ENCODE measurements at places on chromosomes 11 and 22.
A peak's percentile ranks its signal among the peaks of the same experiment; 100 is the strongest.

- DNase-seq: no peak
Observed at GRCh38 chr11:83054001-83054400, 17.7 kb downstream of the RAB30 start.

GRCh38 chr22:33070600-33070999 is 12.4 kb upstream of the SYN3 start:
- DNase-seq: no peak

DNA sequence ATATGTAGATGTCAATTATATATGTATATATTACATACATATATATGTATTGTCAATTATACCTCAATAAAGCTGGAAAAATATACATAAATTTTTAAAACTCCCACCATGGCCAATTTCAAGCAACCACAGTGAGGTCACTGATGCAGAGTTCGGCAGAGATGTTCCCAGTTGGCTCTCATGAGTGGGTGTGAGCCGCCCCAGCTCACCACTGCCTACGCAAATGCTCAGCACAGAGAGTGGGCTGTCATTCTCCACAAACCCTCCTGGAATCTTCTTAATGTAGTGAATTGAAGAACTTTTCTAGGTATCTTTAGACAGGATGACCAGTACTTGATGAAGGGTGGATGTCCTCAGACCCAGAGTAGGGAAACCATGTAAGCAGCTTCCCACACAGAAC is 96.6 kb upstream of the TMEM45B start:
- no peak for DNase-seq

DNA sequence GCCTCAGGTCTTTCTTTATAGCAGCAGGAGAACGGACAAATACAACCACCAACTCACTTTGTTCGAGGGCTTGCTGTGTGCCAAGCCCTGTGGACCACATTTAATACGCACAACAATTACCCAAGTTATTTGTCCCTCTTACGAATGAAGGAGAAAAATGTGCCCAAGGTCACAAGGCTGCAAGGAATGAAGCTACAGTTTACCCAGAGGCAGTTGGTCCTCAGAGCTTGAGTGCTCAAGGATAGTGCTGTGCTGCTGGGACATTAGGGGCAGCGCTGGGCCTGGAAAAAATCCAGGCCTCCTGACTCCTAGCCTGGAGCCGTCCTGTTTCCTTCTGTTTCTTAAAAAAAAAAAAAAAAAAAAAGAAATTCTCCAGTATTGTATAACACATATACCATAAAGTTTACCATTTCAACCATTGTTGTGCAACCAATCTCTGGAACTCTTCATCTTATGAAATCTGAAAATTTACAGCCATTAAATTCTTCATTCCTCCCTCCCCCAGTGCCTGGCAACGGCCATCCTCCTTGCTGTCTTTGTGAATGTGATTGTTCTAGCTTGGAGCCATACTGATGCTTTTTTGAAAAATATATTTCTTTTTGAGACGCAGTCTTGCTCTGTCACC is 1.0 kb upstream of the C11orf86 start:
- DNase-seq: no peak

- no peak for DNase-seq
Observed at GRCh38 chr22:22838148-22838786, 49.3 kb upstream of the IGLL5 start.

- DNase-seq: peak; percentile 13
Observed at GRCh38 chr11:129023968-129024676, 81.5 kb upstream of the TP53AIP1 start.

- peak; percentile 74 for DNase-seq
Observed at GRCh38 chr11:12675951-12676711, 1.9 kb downstream of the TEAD1 start.

- no peak for DNase-seq
Observed at GRCh38 chr11:76778874-76779273, 4.3 kb upstream of the TSKU start.

DNA sequence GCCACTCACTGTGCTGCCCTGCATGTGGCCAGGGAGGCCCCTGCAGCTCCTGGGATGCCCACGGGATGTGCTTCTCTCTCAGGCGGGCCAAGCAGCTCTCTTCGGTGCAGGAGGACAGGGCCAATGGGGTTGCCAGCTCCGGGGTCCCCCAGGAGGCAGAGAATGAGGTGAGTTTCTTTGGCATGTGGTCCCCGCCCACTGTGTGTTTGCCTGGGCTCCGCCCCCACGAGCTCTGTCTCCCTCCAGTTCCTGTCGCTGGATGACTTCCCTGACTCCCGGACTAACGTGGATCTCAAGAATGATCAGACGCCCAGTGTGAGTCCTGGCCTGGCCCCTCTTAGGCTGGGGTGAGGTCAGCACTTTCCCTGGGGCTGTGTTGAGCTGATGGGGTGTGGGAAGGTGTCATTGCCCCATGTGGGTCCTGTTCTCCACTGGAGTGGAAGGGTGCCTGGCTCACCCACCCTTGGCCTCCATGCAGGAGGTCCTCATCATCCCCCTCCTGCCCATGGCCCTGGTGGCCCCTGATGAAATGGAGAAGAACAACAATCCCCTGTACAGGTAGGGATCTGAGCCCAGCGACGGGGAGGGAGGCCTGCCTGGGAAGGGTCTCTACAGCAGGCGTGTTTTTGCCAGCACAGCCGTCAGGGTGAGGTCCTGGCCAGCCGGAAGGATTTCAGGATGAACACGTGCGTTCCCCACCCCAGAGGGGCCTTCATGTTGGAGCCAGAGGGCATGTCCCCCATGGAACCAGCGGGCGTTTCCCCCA is 7.7 kb downstream of the SCO2 start:
- no peak for DNase-seq

DNA sequence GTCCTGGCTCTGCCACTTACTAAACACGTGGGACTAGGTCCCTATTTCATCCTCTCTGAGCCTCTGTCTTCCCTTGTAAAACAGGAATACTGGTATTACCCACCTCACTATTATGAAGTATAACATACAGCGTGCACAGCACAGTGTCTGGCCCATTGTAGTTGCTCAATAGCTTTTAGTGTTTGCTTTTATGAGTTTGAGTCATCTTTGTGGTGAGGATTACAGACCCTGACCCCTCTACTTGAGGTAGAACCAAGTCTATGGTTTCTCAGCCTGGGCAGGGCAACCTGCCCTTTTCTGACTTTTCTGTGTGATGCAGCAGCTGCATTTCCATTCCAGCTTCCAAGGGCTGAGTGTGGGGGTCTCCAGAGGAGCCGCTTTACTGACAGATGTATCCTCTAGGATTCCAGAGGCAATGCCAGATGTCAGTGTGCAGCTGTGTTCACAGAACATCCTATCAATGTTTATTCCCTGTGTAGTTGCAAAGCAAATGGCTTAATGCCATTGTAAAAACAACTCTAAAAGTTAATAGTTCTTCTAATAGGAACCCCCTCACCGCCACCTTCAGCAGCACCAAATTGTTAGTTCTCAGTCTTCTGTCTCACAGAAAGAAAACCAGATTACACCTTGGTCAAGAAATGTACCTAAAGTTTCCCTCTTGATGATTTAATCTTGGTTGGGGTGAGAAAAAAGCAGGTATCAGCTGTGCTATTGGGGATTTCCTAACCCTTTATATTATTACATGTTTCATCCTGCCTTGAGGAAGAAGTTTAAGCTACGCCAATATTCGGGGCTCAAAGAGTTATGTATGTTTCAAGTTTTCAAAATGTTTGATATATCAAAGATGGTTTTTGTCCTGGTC is 16.8 kb downstream of the PRR5L start:
- no peak for DNase-seq

GRCh38 chr11:63951779-63952536 is 13.2 kb downstream of the NAA40 start:
- DNase-seq: no peak

DNA sequence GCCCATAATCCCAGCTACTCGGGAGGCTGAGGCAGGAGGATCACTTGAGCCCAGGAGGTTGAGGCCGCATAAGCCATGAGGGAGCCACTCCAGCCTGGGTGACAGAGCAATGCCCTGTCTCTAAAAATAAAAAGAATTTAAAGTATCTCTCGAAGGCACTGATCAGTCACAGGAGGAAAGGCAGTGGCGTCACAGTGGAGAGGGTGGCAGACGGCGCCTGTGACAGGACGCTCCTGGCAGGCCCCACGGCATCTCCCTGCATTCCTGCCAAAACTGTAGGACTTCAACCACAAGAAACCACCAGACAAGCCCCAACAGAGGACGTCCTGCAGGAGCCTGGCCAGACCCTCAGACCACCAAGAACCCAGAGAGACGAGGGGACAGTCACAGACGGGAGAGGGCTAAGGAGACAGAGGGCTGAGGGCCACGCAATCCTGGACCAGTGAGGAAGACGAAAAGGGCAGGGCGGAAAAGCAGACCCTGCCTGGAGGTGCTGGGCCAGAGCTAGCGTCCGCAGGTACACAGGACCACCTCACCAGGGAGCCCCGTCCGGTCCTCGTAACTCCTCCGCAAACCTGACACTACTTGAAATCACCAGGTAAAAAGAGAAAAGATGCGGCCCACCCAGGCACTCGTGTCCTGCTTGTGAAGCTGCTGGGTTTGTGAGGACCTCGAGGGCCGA is 5.9 kb downstream of the RNH1 start:
- no peak for DNase-seq

DNA sequence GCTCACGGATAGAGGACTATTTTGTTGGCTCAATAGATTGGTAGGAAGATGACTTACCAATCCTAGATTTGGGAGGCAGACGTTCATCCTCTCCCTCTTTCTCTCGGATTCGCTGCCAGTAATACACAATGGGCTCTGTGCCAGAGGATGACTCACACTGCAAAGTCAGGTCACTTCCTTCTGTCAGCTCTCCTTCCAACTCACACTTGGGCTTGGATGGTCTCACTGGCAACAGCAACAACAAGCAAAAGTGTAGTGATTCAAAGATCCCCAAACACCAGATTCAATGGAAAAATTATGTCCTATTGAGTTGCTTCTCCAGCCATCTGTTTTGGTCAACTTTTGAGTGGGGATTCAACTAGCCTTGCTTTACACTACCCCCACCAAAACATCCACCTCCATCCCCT is 21.7 kb upstream of the HSPA8 start:
- DNase-seq: no peak

DNA sequence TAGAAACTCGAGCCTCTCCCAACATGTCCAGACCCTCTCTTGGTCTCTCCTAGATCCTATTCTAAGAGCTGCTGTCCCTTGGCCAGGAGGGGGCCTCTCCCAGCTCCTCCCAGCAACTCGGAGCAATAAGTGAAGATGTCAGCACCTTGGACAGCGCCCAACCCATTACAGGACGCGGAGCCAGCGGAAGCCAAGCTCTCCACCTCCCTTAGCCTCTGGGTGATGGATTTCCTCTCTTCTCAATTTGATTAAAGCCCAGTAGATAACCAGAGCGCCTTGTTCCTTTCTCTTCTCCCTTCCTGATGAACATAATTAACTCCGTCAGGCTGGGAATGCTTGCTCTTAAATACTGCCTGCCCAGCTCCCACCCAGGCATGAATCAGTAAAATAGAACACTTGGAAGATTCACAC is 26.2 kb upstream of the TPBGL start:
- peak; percentile 65 for DNase-seq

- no peak for DNase-seq
Observed at GRCh38 chr11:35145271-35145670, 6.3 kb downstream of the CD44 start.

GRCh38 chr11:70020336-70021214 is 57.5 kb upstream of the ANO1 start:
- no peak for DNase-seq

DNA sequence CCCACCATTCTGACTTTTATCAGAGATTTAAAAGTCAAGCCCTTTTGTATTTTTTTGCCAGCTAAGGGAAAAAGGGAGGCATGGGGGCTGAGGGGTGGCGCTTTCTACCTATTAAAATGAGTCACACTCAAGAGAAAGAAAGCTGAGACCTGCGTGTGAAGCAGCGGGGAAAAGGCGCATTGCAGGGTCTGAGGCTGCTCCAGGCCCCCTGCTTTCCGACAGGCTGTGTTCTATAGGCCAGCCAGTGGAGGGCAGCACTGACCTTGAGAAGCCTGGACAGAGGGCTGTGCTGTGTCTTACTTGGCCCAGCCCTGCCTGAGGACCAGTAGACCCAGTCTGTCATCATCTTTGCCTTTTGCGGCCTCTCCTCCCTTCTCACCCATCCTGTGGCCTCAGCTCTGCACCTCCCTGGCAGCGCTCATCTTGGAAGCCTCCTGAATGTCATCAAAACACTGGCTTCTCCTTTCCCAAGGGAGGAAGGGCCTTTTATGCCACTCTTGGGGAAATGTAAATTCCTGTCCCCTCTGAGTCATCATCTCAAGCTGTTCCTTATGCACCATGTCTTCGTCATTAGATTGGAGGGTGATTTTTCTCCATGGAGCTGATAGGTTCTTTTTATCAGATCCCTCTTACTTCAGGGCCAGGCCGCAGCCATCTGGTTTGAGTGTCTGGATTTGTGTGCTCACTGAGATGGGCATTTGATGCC is 12.6 kb upstream of the MAPK8IP1 start:
- DNase-seq: peak; percentile 13

Data from DMS79 treated with DMSO at 0.1 percent for 48 hours (cell line).